Astrocyte of the hippocampus (primary cell): ENCODE measurements at places on chromosomes 7 and 10.

- DNase-seq, result peak; percentile 29
Observed at GRCh38 chr7:88789480-88790064, 6.0 kb downstream of the TEX47 start.

GRCh38 chr7:134686786-134687185 is 40.1 kb downstream of the BPGM start:
- DNase-seq, result peak; percentile 48

- peak; percentile 64 for DNase-seq
Observed at GRCh38 chr10:115092555-115093285, 445 bp upstream of the ATRNL1 start.

GRCh38 chr7:84076219-84076618 is 118.4 kb downstream of the SEMA3A start:
- no peak for DNase-seq

DNA sequence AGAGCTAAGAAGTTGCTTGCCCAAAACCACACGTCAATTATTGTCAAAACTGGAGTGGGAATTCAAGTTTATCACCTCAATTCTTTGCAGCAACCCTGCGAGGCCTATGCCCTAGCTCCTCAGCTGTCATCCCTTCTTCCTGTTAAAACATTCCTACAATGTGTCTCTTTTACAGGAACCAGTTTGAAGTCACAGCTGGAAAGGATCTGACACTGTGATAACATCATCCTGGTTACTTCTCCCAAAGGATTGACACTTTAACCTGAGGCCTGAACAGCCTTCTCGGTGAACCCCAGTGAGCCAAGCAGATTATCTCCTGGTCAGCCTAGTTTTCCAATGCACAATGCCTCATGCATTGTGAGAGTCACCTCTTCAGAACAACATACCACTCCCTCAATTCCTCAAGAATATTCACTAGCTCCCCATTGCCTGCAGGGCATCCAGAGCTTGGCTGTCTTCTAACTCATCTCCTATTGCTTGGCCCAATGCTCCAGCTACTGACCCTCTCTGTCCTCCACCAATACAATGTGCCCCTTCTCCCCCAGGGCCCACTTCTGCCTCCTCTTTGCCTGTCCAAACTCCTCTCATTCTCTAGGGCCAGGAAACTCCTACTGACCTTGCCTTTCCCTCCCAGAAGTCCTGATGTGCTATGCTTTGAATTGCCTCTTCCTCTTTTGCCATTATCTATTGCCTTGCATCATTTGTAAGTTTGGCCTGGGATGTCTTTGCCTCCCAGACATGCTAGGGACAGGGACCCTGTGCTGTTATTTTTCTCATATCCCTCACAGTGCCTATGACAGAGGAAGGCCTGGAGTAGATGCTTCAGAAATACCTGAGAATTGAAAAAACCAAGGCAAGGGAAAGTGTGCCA is 10.4 kb upstream of the DLG5 start:
- no peak for DNase-seq

DNA sequence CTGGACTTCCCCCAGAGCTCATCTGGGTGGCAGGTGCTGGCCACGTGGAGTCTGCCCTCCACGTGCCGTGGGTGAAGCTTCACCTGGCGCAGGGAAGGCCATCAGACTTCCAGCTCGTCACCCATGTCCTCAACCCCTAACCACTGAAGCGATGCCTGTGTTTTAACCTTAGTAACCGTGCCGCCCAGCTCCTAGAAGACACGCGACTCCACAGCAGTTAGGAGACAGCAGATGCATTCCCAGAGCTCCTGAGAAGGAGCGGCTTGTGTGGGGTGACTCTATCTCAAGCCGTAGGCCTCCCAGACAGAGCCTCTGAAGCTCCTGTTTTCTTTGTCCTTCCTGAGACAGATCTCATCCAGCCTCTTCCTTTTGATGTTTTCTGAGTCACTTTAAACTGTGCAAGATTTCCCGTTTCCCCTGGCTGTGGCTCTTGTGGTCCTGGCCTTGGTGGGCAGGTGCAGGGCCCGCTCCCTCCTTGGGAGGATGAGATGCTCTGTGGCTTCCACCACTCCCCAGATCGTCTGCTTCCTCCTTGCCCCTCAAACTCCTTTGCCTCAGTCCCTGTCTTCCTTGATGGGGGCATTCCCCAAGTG is 41.4 kb upstream of the AP5Z1 start:
- DNase-seq, result no peak

GRCh38 chr7:156944876-156945275 is 4.6 kb upstream of the NOM1 start:
- no peak for DNase-seq

- no peak for DNase-seq
Observed at GRCh38 chr7:27117887-27118491, 12.6 kb downstream of the HOXA4 start.

GRCh38 chr7:116380025-116380424 is 119.5 kb upstream of the CAV2 start:
- no peak for DNase-seq
